Stimulated activated CD8-positive, alpha-beta memory T cell treated with anti-CD3 and anti-CD28 coated beads, Interleukin-15, amount 100 ng/mL, for 24 hours (primary cell): ENCODE measurements at places on chromosomes 11 and 22.
A peak's percentile ranks its signal among the peaks of the same experiment; 100 is the strongest.

GRCh38 chr11:22346282-22346681 is 8.1 kb downstream of the SLC17A6 start:
- DNase-seq, result no peak

- no peak for DNase-seq
Measured at GRCh38 chr11:134920851-134921608, 509.0 kb upstream of the B3GAT1 start.

GRCh38 chr22:21038405-21038804 is 6.0 kb upstream of the SLC7A4 start:
- DNase-seq, result no peak

GRCh38 chr11:94131047-94131717 is 2.5 kb downstream of the PANX1 start:
- DNase-seq, result no peak

DNA sequence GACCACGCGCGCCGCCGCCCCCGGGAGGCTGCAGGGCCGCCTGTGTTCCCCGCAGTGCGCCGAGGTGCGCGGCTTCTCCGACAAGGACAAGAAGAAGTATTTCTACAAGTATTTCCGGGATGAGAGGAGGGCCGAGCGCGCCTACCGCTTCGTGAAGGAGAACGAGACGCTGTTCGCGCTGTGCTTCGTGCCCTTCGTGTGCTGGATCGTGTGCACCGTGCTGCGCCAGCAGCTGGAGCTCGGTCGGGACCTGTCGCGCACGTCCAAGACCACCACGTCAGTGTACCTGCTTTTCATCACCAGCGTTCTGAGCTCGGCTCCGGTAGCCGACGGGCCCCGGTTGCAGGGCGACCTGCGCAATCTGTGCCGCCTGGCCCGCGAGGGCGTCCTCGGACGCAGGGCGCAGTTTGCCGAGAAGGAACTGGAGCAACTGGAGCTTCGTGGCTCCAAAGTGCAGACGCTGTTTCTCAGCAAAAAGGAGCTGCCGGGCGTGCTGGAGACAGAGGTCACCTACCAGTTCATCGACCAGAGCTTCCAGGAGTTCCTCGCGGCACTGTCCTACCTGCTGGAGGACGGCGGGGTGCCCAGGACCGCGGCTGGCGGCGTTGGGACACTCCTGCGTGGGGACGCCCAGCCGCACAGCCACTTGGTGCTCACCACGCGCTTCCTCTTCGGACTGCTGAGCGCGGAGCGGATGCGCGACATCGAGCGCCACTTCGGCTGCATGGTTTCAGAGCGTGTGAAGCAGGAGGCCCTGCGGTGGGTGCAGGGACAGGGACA is 2.7 kb downstream of the NLRP6 start:
- DNase-seq, result no peak

GRCh38 chr11:111081021-111081511 is 164.5 kb upstream of the POU2AF2 start:
- no peak for DNase-seq

DNA sequence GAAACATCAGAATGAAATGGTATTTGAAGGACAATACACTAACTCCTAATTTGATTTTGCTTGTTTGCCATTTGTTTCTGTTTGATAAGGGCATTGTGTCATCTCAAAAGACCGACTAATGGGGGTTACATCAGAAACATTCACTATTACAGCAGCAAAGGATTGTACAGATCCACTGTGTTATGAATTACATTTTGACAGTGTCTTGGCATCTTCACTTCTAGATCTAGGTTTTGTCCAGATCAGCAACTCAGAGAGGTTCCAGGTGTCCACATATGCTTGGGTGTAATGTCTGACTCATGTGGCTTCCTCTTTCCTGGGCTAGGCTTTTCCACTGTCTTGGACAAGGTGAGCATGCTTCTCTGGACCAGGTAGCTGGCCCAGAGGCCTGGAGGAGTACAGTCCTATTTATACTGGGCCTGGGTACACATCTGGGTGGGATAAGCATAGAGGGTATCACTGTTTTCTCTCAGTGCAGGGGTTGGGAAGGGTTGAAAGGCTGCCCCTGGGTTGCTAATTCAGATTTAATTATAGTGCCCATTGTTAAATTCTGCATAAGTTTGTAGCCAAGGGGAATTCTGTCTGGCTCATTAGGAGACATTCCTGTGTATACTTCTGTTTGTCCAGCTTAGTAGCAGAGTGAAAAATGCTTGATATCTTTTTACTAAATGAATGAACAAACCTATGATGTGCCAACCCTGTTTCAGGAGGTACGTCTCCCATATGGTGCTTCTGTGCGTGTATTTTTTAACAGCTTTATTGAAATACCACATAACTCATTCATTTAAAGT is 23.8 kb downstream of the DDI1 start:
- DNase-seq, result no peak

- peak; percentile 22 for DNase-seq
Measured at GRCh38 chr11:64146036-64146955, 19.6 kb downstream of the MACROD1 start.

GRCh38 chr22:38782402-38783094 is 11.4 kb downstream of the DNAL4 start:
- no peak for DNase-seq

DNA sequence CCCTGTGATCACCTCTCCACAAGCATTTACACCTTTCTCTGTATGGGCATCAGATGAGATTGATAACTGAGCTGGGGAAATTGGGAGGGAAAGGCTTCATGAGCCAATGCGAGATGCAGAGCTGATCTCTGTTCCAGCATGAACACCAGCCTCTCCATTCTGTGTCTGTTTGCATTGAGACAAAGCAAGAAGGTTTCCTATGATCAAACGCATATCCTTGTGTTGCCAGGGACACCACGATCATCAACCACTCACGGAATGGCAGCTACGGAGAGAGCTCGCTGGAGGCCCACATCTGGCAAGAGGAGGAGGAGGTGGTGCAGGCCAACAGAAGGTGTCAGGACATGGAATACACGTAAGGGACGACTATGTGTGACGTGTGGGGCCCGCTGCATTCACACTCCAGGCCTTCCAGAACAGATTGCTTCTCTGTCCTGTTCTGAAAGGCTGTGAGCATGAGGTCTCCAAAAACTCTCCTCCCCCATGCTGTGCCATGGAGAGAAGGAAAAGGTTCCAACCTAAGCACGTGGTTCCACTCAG is 96.4 kb downstream of the AMOTL1 start:
- DNase-seq, result no peak

DNA sequence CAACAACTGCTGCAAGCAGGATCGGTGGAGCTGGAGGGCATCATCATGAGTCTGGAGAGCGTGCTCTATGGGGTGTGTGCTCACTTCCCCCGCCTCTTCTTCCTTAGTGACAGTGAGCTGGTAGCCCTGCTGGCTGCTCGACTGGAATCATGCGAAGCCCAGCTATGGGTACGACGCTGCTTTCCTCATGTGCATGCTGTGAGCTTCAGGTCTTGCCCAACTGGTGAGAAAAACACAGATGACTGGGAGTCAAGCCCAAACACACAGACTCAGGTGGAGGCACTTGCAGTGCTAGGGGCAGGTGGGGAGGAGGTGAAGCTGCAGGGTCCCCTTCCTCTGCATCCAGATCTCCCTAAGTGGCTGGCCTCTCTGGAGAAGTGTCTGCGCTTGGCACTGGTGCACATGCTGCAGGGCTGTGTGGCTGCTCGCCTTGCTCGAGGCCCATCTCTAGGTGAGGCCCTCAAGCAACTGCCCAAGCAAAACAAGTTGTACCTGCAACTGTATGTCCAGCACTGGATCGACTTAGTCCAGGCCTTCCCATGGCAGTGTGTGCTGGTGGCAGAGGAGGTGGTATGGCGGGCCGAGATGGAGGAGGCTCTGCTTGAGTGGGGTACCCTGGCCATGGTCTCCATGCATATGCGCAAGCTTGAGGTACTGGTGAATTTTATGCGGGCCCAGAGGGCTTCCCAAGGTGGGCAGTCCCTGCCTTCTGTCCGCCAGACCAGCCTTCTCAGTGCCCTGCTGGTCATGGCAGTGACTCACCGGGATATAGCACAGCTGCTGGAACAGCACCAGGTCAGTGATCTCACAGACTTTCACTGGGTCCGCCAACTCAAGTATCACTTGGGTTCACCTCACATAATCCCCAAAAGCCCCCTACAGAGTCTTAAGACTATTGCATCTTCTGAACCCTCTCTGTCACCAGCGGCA is 48.1 kb downstream of the DNHD1 start:
- no peak for DNase-seq

GRCh38 chr11:84419616-84420015 is 1133.4 kb upstream of the CCDC90B start:
- DNase-seq, result no peak

DNA sequence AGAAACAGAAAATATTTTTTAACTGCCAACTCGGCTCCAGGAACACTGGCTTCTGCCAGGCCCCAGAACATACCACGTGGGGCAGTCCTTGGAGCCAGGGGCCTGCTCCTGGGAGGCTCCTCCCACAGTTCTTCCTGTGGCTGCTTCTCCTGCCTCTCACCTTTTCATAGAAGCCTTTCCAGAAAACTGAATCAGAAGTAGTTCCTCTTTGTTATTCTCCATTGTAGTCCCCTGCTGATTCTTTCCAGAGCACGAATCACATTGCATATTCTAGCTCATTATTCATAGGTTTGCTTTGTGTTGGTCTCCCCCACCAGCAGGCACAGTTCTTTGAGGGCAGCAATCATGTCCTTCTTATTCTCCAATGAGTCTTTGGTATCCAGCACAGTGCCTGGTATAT is 106.0 kb downstream of the EFCAB6 start:
- DNase-seq, result no peak

- no peak for DNase-seq
Measured at GRCh38 chr11:117972629-117973502, 13.3 kb upstream of the IL10RA start.

DNA sequence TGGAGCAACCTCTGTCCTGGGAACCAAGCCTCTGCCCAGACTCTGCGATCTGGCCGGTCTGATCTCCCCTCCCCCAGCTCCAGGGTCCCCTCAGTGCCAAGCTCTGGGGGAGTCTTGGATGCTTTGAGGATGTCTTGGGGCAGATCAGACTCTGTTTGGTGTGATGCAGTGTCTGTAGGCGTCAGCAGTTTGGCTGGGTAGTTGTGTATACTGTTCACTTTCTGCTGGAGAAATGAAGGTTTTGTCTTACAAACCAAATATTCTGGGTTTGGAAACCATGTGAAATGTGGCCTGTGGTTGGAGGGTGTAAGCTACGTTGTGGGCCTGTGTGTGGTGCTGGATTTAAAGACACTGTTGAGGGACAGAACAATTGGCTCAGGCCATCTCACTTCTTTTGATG is 4.6 kb downstream of the INSC start:
- no peak for DNase-seq

- DNase-seq, result no peak
Measured at GRCh38 chr22:22858559-22858937, 29.1 kb upstream of the IGLL5 start.

GRCh38 chr11:119752946-119753345 is 23.9 kb upstream of the NECTIN1 start:
- DNase-seq, result no peak

DNA sequence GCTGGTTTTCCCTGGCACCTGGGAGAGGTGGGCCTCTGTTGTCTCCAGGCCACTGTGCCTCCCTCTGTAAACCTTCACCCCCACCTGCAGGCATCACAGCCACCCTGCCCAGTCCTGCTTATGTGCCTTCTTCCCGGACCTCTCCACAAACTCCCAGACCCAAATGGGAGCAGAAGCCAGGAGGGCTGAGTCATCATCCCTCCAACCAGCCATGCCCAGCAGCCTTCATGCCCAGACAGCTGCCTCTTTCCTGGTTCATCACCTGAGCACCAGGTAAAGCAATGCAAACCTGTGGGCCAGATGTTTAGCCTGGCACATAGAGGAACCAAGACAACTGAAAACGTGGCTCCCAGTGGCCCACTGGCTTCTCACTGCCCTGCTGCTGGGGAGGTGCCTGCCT is 2.1 kb upstream of the TMPRSS4 start:
- no peak for DNase-seq

GRCh38 chr11:72808331-72808798 is 5.8 kb upstream of the ATG16L2 start:
- no peak for DNase-seq

GRCh38 chr11:69485337-69486041 is 4.0 kb downstream of the LINC01488 start:
- no peak for DNase-seq

- no peak for DNase-seq
Measured at GRCh38 chr11:128664317-128664716, 29.6 kb upstream of the FLI1 start.

DNA sequence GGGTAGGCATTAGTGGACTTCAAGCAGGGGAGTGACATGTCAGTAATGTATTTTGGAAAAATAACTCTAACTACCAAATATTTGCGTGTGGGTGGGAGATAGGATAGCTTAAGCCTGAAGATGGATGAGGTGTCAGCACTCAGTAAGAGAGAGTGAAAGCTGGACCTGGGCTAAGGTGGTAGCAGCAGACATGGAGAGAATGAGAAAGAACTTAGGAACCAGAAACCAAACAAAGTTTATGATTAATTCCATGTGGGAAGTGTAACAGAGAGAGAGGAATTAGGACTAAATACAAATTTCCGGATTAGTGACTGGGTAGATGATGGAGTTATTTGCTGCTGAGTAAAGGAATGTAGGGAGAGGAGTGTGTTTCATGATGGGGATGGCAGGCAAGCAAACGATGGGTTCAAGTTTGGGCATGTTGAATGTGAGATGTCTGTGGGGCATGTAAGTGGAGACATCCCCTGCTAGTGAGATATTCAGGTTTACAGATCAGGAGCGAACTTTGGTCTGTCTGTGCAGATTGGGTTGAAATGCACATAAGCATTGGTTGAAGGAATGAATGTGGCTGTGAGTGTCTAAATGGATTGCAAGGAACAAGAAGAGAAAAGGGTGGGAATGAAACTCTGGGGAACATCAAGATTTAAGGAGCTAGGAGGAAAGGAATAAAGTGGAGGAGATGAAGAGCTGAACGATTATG is 185.6 kb upstream of the MTMR2 start:
- DNase-seq, result no peak
